ENCODE measurements at places on chromosomes 4 and X. TPM values are rescaled to one million over a fixed set of nuclear protein-coding genes. Genes with fewer than 3 reads are reported as not detected.

SPON2 gene
- polyA plus RNA-seq = 8.0 TPM

GRCh38 chr4:113687067-113687718 is 74.3 kb downstream of the CAMK2D start:
- no peak for DNase-seq

KCND1 gene
- polyA plus RNA-seq = 1.9 TPM

HOPX gene
- 8.8 TPM for polyA plus RNA-seq

GRCh38 chrX:147848543-147849443 is 62.9 kb upstream of the FMR1 start:
- DNase-seq = no peak

DNA sequence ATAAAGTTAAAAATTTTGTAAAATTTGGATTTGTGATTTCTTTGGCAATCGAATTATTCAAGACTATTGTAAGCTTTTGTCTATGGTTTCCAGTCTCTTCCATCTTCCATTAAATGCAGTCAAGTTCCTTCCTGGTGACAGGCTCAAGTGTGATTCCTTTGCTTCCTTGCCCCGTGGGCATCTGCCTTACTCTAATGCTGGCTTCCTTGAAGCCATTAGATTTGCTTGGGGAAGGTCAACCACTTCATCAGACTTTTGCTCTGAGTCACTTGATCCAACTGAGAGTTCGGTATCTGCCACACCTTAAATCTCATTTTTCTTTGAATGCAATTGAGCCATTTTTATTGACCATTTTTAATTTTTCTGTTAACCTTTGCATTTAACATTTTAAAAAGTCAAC is 648.8 kb downstream of the SPOCK3 start:
- no peak for DNase-seq

GRCh38 chr4:83297548-83298260 is 13.1 kb upstream of the COQ2 start:
- DNase-seq = no peak

HMX1 gene
- not detected for polyA plus RNA-seq

- DNase-seq = no peak
Measured at GRCh38 chr4:869776-870175, 43.8 kb upstream of the CPLX1 start.
